Breast epithelium (tissue), 4 donors: ENCODE measurements at places on chromosomes 5 and 9.

- no peaks in the 10 kb centered on the region for H3K4me1 ChIP-seq
- H3K4me3 ChIP-seq = no peak overlapping the region
- DNase-seq = no peak
Measured at GRCh38 chr9:109956717-109957440, 176.9 kb downstream of the PALM2AKAP2 start.

GRCh38 chr9:16709924-16710323, 160.5 kb downstream of the BNC2 start:
- H3K36me3 ChIP-seq = no peaks in the 10 kb centered on the region
- H3K4me1 ChIP-seq = no peaks in the 10 kb centered on the region
- H3K4me3 ChIP-seq = no peak overlapping the region
- no peak overlapping the region for H3K27ac ChIP-seq
- no peak for DNase-seq

DNA sequence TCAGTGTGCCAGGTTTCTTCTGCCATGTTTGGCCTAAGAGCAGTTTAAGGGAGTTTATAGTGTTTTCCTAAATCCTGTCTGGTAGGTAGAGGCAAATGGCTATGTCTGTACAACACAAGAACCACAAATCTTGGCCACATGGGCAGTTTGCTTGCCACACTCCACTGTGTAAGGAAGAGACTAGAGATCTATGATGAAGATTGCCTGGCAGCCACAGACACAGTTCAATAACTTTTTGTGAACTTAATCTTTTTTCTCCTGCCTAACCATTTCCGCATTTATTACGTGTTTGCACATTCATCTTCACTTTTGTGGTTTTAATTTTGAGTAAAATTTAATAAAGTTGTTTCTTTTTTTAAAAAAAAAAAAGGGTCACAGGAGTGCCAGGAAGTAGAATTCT, 5.8 kb downstream of the MFAP3 start:
- H3K36me3 ChIP-seq = no peaks in the 10 kb centered on the region
- no peak overlapping the region for H3K4me3 ChIP-seq
- no peak for DNase-seq
- no peak overlapping the region for H3K27ac ChIP-seq
- no peaks in the 10 kb centered on the region for H3K4me1 ChIP-seq

DNA sequence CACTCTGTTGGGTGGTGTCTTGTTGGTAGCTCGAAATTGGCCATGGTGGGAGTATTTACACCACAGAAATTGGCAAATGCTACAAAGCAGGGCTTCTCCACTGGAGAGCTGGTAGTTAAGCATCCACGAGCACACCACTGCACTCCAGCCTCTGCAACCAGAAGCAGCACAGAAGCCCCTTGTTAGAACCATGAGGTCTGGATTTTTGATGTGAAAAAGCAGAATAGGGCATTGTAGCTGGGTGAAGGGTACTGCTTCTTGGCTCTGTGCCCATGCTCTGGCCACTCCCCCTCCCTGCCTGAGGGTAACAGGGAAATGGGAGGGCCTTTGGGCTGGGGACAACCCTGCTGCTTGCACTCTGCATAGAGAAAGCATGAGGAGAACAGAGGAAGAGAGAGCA, 81.2 kb upstream of the UBTD2 start:
- H3K4me1 ChIP-seq = no peaks in the 10 kb centered on the region
- H3K4me3 ChIP-seq = no peak overlapping the region
- DNase-seq = no peak

DNA sequence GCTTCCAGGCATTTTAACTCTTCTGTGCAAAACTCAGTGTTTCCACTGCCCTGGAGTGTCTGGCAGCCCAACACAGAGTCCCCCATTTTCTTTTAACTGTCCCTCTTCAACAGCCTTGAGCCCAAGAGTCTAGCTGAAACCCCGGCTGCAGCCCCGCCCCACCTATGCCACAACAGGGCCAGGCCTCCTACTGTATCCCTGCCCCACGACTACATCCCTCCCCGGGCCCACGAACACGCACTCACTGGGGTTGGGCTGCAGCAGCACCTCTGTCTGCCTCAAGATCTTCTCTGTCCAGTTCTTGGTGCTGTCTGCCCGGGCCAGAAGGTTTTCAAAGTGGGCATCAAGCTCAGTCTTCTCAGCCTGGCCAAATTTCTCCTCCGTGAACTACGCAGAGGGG, 6.1 kb downstream of the SH3GLB2 start:
- no peak for DNase-seq
- no peak overlapping the region for H3K4me3 ChIP-seq
- H3K27ac ChIP-seq = peak overlapping the region; percentile 73
- H3K4me1 ChIP-seq = peaks cover 6% of the 10 kb centered on the region

- H3K36me3 ChIP-seq = no peaks in the 10 kb centered on the region
- no peaks in the 10 kb centered on the region for H3K4me1 ChIP-seq
- H3K27ac ChIP-seq = no peak overlapping the region
- H3K4me3 ChIP-seq = no peak overlapping the region
Measured at GRCh38 chr5:5078009-5078897, 61.9 kb upstream of the ADAMTS16 start.

- peaks cover 7% of the 10 kb centered on the region for H3K4me1 ChIP-seq
- no peaks in the 10 kb centered on the region for H3K27me3 ChIP-seq
- H3K36me3 ChIP-seq = no peaks in the 10 kb centered on the region
- peak overlapping the region; percentile 82 for H3K27ac ChIP-seq
- no peak for DNase-seq
Measured at GRCh38 chr5:151695464-151695863, 8.7 kb upstream of the SPARC start.

GRCh38 chr5:172835290-172835993, 1.4 kb downstream of the ERGIC1 start:
- H3K4me3 ChIP-seq = peak overlapping the region; percentile 89
- H3K36me3 ChIP-seq = no peaks in the 10 kb centered on the region
- H3K27ac ChIP-seq = peak overlapping the region; percentile 80

DNA sequence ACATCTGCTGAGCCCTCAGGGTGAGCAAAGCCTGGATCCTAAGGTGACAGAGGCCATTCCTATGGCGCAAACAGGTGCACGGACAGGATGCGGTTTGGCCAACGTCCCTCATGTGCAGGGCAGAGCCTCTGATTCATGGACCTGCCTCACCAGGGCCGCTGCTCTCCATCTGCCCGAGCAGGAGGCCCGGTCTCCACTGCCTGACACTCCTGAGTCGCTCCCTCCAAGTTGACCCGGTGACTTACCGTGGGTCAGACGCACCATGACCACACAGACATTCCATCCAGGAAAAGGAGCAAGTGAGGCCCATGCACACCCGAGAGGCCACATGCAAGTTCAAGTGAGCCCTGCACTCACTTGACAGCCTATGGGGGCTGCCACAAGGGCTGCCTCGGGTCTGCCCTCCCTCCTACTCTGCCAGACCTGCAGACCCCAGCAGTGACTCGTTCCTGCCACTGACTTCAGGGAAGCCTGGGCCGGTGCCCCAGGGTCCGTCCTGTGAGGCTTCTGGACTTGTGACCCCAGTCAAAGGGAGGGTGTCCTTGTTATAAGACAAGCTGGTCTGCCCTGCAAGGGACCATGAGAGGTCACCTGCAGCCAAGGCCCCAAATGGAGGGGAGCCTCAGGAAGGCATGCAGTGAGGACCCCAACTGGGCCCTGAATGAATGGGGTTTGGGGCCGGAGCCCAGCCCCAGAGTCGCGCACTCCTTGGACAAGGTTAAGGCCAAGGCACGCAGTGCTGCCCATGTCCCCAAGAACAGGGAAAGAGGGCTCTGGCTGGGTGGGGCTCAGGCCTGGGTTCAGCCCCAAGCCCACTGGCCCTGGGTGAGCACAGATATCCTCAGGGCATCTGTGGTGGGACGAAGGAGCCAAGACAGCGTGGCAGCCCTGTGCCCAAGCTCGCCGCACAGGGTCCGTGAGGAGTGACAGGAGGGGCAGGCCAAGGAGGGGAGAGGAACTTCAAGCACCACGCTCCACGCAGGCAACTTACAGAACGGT, 10.1 kb downstream of the BRD3OS start:
- DNase-seq = no peak
- H3K4me1 ChIP-seq = no peaks in the 10 kb centered on the region
- H3K27me3 ChIP-seq = no peaks in the 10 kb centered on the region
- no peak overlapping the region for H3K27ac ChIP-seq
- H3K36me3 ChIP-seq = peaks cover 8% of the 10 kb centered on the region
- H3K4me3 ChIP-seq = no peak overlapping the region

DNA sequence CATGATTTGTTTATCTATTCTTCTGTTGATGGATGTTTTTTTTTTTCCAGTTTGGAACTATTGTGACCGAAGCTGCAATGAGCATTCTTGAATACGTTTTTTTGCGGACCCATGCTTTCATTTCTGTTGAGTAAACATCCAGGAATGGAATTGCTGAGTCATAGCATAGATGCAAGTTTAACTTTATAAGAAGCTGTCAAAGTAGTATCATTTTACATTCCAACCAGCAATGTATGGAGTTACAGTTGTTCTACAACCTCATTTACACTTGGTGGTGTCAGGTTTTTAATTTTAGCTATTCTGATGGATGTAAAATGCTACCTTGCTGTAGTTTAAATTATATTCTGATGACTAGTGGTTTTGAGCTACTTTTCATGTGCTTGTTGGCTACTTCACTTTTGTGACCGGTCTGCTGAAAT, 49.0 kb downstream of the NPR3 start:
- no peak overlapping the region for H3K27ac ChIP-seq
- H3K36me3 ChIP-seq = no peaks in the 10 kb centered on the region
- H3K4me3 ChIP-seq = no peak overlapping the region

DNA sequence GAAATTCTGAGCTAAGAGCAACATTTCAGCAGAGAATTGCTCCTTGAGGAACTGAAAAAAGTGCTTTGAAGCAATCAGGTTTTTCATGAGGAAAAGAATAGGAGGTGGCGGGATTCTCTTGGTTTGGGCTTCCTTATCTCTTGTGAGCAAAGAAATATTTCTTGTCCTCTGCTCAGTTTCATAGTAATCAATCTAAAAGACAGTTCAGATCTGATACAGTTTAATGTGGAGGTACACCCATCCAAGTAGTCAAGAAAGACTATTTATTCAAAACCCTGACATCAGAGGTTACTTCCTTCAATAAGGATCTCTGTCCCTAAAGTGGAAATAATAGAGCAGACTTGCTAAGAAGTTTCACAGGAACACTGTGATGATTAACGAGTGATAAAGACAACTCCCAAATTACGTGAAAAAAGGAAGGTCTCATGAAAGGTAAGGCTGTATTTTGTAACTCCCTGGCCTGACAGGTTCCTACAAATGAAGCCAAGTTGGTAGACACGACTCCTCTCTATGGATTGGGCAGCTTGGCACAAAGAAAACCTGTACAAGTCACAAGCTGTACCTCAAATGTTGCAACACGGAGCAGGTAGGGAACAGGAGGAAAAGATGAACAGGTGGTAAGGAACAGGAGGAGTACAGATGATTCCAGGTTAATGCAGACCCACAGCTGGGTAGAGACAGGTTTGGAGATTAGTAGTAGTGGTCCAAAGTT, 94.1 kb downstream of the SUSD1 start:
- DNase-seq = no peak
- no peak overlapping the region for H3K4me3 ChIP-seq
- no peaks in the 10 kb centered on the region for H3K4me1 ChIP-seq
- no peaks in the 10 kb centered on the region for H3K27me3 ChIP-seq

DNA sequence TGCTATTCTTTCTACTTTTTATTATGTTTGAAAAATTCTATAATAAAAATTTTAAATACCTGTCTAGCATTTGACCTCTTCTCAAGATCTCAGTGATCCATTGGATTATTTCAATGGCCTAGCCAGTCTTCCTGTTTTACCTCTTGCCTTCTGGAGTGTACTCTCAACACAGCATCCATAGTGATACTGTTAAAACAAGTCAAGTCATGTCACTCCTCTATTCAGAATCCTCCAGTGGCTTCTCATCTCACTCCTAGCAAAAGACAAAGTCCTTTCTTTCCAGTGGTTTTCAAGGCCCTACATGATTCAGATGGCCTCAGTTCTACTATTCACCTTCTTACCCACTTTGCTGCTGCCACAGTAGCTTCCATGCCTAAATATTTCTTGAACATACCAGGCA, 1.8 kb downstream of the MARVELD2 start:
- no peaks in the 10 kb centered on the region for H3K27me3 ChIP-seq
- no peak overlapping the region for H3K27ac ChIP-seq
- peaks cover 6% of the 10 kb centered on the region for H3K36me3 ChIP-seq
- H3K4me1 ChIP-seq = no peaks in the 10 kb centered on the region
- no peak overlapping the region for H3K4me3 ChIP-seq
- no peak for DNase-seq

GRCh38 chr5:132203464-132203818, 24.2 kb downstream of the P4HA2 start:
- H3K4me1 ChIP-seq = no peaks in the 10 kb centered on the region
- no peak for DNase-seq
- H3K36me3 ChIP-seq = peaks cover 3% of the 10 kb centered on the region
- H3K4me3 ChIP-seq = no peak overlapping the region
- H3K27ac ChIP-seq = no peak overlapping the region
- H3K27me3 ChIP-seq = no peaks in the 10 kb centered on the region

DNA sequence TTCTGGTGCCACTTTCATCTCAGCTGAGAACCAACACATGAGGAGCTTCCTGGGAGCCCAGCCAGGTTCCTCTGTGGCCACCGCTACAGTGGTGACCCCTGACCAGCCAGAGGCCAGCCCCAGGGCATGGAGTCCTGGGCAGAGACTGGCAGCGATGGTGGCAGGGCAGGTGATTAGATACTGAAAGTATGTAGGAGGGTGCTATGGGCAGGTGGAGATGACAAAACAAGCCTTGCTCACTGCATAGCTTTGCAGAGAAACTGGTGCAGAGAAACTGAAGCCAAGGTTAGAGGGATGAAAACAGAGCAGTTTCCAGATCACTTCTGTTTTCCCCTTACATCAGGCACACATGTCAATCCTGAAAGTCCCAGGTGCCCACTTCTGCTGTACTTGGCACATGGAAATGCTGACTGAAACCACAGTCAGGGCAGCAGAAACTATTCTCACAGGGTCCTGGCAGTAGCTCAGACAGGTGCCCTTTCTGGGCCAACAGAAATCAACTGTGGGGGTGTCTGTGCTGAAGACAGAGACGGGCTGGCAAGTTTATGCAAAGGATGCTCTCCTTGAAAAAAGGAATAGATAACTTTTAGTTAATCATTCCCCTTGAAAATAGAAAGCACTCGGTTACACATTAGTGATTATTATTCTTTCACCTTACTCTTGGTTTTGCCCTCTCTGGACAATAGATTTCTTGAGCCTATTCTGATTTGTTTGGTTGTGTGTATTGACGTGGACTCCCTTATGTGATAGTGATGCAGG, 90.3 kb downstream of the ANKRD55 start:
- no peak for DNase-seq
- no peaks in the 10 kb centered on the region for H3K27me3 ChIP-seq
- H3K4me3 ChIP-seq = no peak overlapping the region
- H3K27ac ChIP-seq = no peak overlapping the region
- no peaks in the 10 kb centered on the region for H3K4me1 ChIP-seq
- no peaks in the 10 kb centered on the region for H3K36me3 ChIP-seq
